ENCODE measurements at places on chromosomes 12 and 14.

DNA sequence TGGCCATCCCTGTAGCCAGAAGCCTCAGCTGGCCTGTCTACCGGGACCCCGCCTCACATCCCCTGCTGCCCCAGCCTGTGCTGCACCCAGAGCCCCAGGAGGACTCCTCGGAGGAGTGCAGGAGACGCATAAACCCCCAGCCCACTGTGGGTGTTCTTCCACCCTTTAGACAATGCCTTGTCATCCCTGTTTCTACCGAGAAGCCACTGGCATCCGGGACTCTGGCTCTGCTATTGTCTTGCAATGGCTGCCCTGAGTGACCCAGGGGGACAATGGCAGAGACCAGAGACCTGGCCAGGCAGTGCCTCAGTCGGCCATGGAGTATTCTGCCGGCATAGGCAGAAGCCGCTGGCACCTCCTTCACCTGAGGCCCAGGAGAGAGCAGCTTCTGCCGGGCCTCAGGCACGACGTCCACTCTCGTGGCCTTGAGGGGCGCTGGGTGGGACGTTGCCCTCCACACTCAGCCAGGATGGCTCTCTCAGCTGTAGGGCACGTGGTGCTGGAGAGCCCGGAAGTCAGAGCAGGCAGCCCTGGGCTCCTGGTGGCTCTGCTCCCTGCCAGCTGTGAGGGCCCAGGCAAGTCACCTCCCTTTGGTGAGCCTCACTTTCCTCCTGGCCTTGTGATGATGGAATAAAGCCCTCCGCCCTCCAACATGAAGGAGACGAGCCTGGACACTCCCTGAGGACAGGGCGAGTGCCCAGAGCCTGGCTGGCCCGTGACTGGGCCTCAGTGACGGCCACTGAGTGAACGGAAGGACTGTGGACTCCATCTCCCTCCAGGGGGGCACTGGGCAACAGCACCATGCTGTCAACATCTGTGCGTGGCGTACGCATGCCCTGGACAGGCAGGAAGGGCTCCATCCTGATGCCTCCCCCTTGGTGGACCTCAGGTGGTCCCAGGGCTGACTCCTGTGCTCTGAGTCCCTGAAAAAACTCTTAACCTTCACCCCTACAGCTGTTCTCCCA is 41.0 kb downstream of the TRAFD1 start:
- no peak for DNase-seq

GRCh38 chr12:1936406-1937320 is 18.2 kb upstream of the CACNA2D4 start:
- no peak for DNase-seq

GRCh38 chr12:53055471-53056266 is 5.8 kb downstream of the TNS2 start:
- DNase-seq, result no peak

- no peak for DNase-seq
These were observed 1.5 kb downstream of the OR4E1 start for GRCh38 chr14:21672116-21672515.

GRCh38 chr14:100842799-100843198 is 16.9 kb downstream of the MEG3 start:
- no peak for DNase-seq

- no peak for DNase-seq
These were observed 19.0 kb downstream of the SUSD6 start for GRCh38 chr14:69630360-69630759.

GRCh38 chr12:124721501-124722162 is 142.0 kb downstream of the SCARB1 start:
- no peak for DNase-seq

GRCh38 chr14:37144729-37145363 is 27.6 kb downstream of the SLC25A21 start:
- no peak for DNase-seq

DNA sequence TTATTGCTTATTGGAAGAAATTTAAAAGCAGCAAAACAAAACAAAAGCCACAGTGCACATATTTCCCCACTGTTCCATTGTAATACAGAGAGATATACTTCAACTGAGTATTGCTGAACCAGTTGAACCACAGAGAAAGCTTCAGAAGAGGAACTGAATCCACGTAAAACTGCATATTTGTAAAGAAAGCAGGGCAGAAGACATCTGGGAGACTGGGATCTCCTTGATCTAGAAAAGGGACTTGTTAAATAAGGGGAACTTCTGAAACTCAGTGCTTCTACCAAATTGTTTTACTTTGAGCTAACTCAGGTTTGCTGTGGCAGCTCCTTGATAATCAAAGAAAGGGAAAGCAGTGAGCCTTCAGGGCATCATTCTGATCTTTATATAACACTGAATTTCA is 411.1 kb upstream of the MDGA2 start:
- DNase-seq, result no peak

DNA sequence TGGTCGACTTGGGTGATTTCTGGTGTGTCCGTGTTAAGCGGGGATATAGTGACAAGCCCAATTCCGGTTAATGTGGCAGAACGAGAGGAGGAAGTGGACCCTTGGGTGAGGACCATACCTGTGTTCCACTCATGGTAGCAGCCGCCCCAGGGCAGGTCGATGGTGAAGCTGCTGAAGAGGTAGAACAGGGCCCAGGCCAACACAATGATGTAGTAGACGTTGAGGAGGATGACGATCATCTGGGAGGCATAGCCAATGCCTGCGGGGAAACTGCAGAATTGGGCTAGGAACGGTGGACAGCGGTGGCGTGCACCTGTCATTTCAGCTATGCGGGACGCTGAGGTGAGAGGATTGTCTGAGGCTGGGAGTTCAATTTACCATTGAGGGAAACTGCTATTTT is 20.1 kb downstream of the SLC6A13 start:
- no peak for DNase-seq

- no peak for DNase-seq
These were observed 319.2 kb downstream of the DUSP6 start for GRCh38 chr12:89033062-89033461.

GRCh38 chr12:64621257-64621942 is 11.1 kb downstream of the RASSF3 start:
- DNase-seq, result no peak

- no peak for DNase-seq
These were observed 109.8 kb downstream of the SCAF11 start for GRCh38 chr12:45880533-45880932.

- DNase-seq, result no peak
These were observed 745 bp downstream of the TRHDE start for GRCh38 chr12:72272731-72273498.

GRCh38 chr14:44444454-44444853 is 62.6 kb downstream of the FSCB start:
- no peak for DNase-seq

All from stimulated activated CD8-positive, alpha-beta memory T cell treated with anti-CD3 and anti-CD28 coated beads, Interleukin-4, amount 100 ng/mL, for 1 hour (primary cell).